Activated T-helper 1 cell treated with anti-CD3 and anti-CD28 coated beads, Interleukin-2, amount 50 U/mL, for 16 hours (primary cell): ENCODE measurements at places on chromosomes 3 and 15.

DNA sequence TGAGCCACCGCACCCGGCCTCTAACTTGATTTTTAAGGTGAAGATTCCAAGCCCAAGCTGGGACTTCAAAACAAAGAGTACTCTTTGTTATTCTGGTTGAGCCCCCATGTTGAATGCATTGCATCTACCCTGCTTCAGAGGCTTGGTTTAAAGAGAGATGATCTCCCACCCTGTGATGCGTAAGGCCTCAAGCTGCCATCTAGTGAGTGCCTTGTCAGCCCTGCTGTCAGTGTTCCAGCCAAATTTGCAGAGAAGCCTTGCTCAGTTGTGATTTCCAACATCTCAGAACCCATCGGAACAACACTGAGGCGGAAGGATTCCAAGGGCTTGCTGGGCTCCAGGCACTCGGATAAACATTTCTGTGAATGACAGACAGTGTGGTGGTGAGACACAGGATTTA lies 210.7 kb upstream of the RGMA start:
- no peak for DNase-seq

DNA sequence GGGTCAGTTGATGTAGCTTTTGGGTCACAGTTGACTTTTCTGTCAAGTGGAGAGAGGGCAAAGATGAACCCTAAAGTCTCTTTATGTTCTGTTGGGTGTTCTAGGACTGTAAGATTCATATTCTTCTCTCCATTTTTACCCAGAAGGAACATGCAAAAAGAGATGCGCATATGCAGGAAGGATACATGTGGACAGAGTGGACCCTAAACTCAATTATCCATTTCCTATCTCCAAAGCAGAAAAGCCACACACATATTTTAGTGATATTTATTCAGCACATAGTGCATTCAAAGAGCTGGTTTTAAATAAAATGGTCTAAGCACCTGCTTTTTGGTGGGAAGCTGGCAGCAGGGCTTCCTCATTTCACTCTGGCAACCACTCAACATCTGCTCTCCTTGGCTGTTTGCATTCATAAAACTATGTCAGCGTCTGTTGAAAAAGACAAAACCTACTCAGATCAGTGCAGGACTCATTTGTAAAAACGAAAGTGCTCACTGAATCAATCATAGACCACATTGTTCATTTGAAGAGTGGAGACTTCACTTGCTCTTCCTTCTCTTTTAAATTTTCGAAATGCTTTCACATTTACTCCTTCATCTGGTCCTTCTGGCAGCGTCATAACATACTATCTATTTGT lies 96.6 kb downstream of the SEMA6D start:
- DNase-seq = no peak

GRCh38 chr3:195583831-195584542 lies at the start of gene APOD:
APOD (minus strand) TSS chr3:195583940; CDS start chr3:195579461, 4,479 bp downstream.
- DNase-seq = no peak

GRCh38 chr3:3589715-3590130 lies 209.5 kb upstream of the LRRN1 start:
- no peak for DNase-seq

GRCh38 chr3:10471054-10471688 lies 34.2 kb downstream of the ATP2B2 start:
- DNase-seq = no peak

DNA sequence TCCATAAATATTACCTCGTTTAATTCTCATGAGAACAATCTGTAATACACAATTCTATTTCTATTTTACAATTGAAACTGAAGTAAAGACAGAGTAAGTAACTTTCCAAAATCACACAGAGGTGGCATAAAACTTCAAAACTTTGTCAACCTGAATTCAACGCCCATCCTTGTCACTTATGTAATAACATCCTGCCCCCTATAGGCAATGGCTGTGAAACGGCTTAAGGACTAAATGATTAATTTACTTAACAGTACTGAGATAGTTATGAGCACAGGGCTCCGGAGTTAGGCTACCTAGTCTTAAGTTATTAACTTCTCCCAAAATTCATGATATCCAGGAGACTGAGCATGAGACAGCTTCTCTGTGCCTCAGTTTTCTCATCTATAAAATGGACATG lies 293.1 kb upstream of the CHRM5 start:
- no peak for DNase-seq

DNA sequence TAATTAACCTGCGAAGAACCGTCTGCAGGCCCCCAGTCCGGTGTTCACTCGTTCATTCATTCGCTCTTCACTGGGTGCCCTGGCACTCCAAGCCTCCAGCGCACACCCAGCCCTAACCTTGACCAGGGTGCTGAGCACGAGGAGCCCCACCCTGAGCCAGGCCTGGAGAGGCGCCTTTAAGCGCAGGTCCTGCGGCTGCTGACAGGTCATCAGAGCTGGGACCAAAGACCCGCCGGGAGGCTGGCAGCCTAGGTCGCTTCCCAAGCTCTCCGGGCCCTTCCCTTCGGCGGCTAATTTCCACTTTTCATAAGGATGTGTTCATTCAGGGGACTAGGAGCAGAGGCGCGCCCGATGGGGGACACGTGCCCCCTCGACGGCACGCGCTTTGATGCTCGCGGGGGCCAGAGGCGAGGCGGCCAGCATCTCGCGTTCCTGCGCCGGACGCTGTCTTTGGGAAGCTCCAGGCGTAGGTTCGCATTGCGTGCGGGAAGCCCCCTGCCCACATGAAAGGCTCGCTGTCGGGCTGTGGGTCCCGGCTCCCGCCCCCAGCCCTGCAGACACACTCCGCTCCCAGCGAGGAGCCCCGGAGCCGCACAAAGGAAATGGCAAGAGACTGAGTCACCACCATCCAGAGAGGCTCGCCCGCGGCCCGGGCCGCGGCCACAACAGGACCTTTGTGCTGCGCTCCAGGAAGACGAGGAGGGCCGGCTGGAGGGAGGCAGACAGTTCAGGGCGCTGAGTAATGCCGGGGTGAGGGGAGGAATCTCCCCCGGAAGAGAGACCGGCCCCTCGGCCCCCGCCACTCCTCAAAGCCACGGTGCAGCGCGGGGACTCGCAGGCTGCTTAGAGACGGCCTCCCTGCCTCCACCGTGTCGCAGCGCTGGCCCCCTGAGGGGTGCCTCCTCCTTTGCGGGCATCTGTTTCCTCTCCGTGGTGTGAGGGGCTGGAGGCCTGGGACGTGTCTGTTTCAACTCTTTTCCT lies 266.4 kb upstream of the HES1 start:
- DNase-seq = no peak

DNA sequence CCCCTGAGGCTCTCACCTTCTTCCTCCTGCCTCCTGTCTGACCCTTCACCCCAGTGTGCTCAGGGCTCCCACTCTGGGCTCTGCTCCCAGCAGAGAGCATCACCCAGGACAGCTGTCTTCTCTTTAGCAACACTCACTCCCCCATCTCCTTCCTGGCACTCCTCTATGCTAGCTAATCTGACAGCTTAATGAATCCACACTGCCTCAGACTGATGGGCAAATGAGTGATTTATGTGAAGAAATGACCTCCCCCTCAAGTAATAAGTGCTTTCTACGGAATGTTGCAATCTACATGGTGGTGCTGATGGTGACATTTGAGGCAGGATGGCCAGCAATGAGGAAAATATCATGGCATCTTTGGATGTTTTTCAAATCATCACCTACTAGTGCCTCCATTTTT lies 83.6 kb downstream of the LSM3 start:
- DNase-seq = no peak

GRCh38 chr3:187983484-187984124 lies 170.4 kb upstream of the LPP start:
- DNase-seq = no peak

GRCh38 chr3:138384976-138385375 lies 36.6 kb downstream of the MRAS start:
- no peak for DNase-seq

DNA sequence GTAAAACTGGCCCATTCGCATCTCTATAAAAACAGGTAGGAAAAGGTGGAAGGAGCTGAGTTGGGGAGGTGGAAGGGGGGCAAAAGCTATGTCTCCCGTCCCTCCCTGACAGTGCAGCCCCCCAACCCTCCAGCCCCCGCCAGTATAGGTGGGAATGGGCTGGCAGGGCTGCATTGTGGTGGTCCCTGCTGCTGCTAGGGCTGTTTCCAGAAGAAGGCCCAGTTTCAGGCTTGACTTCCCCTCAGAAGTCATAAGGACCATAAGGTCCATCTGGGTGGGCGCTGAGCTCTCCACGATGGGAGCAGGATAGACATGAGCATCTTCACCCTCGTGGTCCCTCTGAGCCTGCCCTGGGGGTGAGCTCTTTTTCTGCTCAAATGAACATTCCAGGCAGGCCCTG lies 44.2 kb downstream of the APBA2 start:
- no peak for DNase-seq

- DNase-seq = no peak
Observed at GRCh38 chr3:30617653-30618052, 11.3 kb downstream of the TGFBR2 start.

DNA sequence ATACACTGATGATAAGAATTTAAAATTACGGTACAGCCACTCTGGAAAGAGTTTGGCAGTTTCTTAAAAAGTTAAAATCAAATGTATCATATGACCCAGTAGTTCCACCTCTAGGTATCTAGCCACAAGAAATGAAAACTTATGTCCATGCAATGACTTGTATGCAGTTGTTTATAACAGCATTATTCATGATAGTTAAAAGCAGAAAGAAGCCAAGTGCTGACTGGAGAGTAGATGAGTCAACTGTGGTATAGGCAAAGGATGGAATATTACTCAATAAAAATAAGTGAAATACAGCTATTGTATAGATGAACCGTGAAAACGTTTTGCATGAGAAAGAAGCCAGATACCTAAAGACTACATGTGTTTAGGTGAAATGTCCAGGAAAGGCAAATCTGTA lies 14.8 kb downstream of the GPR87 start:
- no peak for DNase-seq

DNA sequence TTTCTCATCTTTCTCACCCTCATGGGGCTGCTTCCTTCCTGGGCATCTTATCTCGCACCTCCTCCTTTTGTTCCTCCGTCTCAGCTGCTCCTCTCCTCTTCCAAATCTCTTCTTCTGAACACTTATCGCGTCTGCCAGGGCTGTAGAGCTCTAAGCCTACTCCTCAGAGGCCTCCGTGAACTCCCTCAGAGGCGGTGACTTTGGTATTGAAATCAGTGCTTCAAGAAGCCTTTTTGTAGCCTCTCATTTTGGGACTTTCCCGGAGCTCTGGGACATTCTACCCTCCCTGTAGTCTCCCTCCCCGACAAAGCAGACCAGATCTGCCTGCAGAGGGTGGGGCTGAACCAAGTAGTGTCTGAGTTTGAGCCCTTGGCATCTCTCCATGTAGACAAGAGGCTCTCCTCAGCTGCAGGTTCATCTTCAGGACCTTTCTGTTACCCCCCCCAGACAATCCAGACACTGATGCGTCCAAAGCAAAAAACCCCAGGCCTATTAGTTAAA lies 17.5 kb upstream of the CPNE9 start:
- DNase-seq = no peak

DNA sequence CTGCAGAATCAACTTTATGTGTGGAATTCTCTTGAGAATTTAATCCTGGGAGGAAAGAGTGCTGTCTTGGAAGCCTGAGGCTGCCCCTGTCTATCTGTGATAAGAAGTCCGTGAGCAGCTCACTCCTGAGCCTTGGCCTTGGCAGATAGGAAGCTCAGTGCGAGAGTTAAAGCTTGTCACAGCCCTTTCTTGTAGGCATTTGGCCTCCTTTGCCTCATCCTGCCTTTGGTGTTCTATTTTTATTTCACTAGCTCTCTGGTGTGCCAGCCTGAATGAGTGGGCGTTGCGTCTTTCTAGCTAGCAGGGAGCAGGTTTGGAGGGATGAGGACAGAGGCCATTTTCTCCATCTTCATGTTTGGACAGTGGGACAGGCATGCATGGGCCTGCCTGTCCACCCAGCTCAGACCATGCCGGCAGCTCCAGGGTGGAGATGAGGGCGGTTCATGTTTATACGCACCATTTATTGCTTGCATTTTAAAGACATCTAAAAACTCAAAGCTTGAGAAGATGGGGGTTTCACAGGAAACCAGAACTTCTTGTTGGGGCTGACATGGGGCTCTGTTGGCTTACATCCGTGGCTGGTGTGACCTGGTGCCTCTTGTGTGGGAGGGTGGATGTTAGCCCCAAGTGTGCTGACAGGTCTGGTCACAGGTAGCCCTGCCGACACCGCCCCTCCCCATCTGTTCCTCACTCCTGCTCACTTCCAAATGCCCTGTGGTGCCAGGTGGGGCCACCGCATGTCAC lies 29.8 kb downstream of the IRAK2 start:
- DNase-seq = no peak

GRCh38 chr15:41967506-41968206 lies 4.7 kb downstream of the EHD4 start:
- no peak for DNase-seq

GRCh38 chr3:146883288-146883687 lies 278.1 kb upstream of the PLSCR5 start:
- no peak for DNase-seq

DNA sequence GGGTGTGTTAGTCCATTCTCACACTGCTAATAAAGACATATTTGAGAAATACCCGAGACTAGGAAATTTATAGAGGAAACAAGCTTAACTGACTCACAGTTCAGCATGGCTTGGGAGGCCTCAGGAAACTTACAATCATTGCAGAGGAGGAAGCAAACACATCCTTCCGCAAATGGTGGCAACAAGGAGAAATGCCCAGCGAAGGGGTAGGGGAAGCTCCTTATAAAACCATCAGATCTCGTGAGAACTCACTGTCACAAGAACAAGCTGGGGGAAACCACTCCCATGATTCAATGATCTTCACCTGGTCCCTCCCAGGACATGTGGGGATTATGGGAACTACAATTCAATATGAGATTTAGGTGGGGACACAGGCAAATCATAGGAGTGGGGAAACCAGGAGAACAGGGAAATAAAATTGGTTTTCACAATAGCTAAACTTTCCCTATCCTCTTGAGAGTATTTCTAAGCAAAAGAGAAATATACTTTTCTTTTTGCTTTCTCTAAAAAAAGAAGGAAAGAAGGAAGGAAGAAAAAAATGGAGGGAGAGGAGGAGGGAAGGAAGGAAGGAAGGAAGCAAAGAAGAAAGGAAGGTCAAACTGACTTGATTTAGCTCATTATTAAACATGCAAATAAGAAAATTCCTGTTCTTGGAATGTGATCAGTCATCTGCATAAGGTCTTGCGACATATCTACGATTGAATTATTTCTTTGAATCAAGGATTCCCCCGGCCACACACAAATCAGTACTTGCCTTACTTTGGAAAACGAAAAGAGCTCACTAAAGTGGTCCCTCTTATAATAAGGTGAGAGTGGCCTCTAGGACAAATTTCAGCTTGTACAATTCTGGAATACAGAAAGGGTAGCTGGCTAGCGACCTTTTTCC lies 75.2 kb downstream of the LIPC start:
- DNase-seq = no peak

- DNase-seq = no peak
Observed at GRCh38 chr15:78149805-78150751, 916 bp downstream of the IDH3A start.

GRCh38 chr3:120203016-120203415 lies 82.0 kb downstream of the GPR156 start:
- no peak for DNase-seq

- DNase-seq = no peak
Observed at GRCh38 chr3:123439806-123440580, 8.9 kb downstream of the ADCY5 start.

GRCh38 chr3:69563981-69564380 lies 175.3 kb upstream of the MITF start:
- no peak for DNase-seq

- DNase-seq = no peak
Observed at GRCh38 chr3:141955175-141955574, 78.7 kb downstream of the ATP1B3 start.

- no peak for DNase-seq
Observed at GRCh38 chr3:15796771-15797641, 773 bp downstream of the ANKRD28 start.

- DNase-seq = no peak
Observed at GRCh38 chr3:111749171-111750170, 109.6 kb upstream of the PHLDB2 start.
